ENCODE measurements at places on chromosomes 1 and 21. TPM values are rescaled to one million over a fixed set of nuclear protein-coding genes. Genes with fewer than 3 reads are reported as not detected.

The SH3BGR gene
- total RNA-seq: 2.2 TPM

- no peak for DNase-seq
Observed at GRCh38 chr1:213154056-213154685, 103.1 kb downstream of the RPS6KC1 start.

- DNase-seq: peak; percentile 46
Observed at GRCh38 chr21:44930543-44930981, 9.3 kb upstream of the SLX9 start.

GRCh38 chr1:46681333-46682034, 9.8 kb downstream of the TEX38 start:
- no peak for DNase-seq

The XCL1 gene
- total RNA-seq: 0.32 TPM

- peak; percentile 56 for DNase-seq
Observed at GRCh38 chr21:42218836-42219605, at the start of gene ABCG1. TSS of gene ABCG1 (plus strand) at chr21:42219140. CDS start at chr21:42219263, 123 bp downstream.

GRCh38 chr1:46062651-46063319, 69.6 kb downstream of the PIK3R3 start:
- DNase-seq: no peak

DNA sequence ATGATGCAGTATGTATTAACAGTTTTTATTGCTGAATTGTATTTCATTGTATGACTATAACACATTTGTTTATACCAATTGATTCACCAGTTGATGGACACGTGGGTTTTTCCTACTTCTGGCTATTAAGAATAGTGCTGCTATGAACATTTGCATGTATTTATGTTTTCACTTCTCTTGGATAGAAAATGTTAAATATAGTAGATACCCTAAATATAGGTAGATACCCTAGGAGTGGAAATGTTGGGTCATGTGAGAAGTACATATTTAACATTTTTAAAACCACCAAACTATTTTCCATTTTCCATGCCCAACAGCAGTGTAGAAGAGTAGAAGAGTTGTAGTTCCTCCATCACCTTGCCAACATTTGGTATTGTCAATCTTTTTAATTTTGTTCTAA, 7.8 kb downstream of the PHTF1 start:
- DNase-seq: no peak

DNA sequence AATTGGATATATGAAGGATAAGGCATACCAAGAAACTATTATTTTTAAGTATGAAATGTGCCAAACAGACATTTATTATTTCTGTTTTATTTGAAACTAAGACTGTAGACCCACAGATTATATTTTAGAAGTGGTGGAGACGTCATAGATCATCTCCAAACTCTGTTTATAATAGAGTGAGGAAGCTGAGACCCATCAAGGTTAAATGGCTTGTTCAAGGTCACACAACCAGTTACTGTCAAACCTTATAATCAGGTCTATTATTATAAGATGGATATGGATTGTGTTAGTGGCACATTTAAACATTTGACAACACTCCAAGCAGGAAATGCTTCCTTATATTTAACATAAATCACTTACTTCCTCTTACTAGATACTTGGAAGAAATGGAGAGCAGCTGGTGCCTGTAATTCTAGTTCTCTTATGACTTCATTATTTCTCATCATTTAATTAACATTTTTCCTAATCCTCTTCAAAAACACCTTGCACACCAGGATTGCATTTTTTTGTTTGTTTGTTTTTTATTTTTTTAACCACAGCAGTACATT, 117.0 kb downstream of the NEK7 start:
- DNase-seq: no peak

- no peak for DNase-seq
Observed at GRCh38 chr1:107432108-107432507, 291.3 kb downstream of the NTNG1 start.

Measured in naive thymus-derived CD4-positive, alpha-beta T cell (primary cell).